Brain (organoid and tissue), 16 donors: ENCODE measurements at places on chromosomes 12 and 14.

DNA sequence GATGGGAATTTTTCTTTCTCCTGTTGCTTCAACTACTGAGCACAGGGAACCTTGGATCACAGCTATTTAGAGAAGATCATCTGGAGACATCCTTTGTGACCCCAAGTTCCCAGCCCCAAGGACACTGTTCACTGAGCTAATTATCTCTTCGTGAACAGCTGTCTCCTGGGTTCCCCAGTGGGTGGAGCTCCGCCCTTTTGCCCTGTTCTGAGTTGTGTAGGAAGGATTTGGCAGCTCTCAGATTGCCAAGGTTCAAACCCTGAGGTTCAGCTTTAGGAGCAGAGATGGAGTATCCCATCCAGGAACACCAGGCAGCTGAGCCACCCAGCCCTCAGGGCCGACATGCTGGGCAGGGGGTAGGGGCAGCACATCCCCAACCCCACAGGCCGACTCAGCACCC lies 32.0 kb downstream of the NGB start:
- no peak for DNase-seq

DNA sequence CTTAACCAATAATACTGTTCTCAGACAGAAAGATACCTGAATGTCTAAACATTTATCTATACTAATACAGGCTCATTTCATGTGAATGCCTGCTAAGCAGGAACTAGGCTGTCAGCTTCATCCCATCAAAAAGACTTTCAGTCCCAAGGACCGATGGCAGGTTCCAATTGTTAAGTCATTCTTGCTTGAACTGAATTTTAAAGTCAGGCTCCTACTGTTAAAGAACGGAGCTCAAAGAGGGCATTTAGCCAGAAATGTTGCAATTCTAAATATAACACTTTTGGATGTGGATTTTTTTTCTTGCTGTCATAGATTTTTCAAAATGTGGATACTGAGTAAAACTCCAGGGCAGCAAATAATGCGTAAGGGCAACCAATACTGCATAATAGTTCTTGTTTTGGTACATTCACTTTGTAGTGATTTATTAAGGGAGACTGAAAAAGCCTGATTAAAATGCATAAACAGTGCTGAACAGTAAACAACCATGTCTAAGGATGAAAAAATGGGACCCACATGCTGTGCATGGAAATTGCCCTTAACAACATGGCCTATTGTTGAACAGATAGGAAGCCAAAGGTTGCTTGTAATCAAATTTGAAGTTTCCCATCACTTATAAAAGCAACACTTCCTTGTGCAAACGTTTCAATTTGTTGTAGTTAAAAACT lies 38.6 kb upstream of the DBX2 start:
- DNase-seq, result peak; percentile 70

- DNase-seq, result no peak
These were observed 31.1 kb upstream of the MAP1LC3B2 start for GRCh38 chr12:116528065-116528464.

DNA sequence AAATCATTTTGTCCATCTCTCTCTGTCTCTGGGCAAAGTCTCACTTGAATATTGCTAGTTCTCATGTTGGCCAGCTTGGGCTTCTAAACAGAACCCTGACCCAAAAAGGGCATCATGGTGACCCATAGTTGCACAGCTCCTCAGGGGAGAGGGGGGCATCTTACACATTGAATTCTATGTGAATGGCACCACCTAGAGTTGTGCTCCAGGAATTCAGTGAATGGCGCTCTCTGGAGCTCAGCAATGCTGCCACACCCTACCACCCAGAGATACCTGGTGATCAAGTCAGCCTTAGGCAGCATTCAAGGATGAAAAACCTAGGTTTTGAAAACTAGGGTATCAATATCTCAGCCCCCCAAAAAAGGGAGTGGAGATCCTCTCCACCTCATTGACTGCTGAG lies 50.6 kb downstream of the SMUG1 start:
- no peak for DNase-seq

- DNase-seq, result peak; percentile 56
These were observed 167.2 kb upstream of the GSC start for GRCh38 chr14:94936901-94937685.

GRCh38 chr12:10305411-10305810 lies 2.3 kb upstream of the KLRD1 start:
- no peak for DNase-seq

DNA sequence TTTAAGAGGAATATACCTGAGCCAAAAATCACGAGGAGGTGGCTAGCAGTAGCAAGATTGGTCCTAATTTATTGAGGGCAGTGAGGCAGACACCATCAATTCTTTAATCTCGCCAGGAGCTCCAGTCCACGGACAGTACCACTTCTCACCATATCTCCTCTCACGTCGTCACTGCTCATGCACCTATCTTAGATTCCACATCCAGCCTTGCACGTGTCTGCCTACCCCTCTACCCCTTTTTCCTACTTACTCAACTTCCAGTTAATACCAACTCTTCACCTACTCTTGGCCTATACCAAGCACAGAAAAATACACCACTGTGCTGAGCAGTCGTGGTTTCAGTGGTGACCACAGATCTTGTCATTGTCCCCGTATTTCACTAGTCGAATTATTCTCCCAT lies 246.1 kb downstream of the DPF3 start:
- DNase-seq, result no peak

- no peak for DNase-seq
These were observed 479.7 kb downstream of the AACS start for GRCh38 chr12:125544960-125545359.

DNA sequence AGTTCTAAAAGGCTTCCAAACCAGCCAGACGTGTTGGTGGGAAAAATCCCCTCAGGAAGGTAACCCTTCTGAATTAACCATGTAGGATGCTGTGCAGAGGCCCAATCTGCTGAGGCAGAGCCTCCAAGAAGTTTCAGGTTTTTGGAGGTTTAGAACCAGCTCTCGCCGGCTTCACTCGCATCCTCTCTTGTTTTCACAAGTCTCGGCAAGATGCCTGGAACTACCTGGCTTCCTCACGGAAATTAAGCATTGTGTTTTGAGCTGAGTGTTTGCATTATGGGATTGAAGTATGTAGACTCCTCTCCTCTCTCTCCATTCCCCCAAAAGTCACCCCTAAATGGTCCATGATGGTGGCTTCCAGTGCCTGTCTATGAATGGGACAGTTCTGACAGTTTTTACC lies 20.6 kb downstream of the LTBP2 start:
- no peak for DNase-seq

DNA sequence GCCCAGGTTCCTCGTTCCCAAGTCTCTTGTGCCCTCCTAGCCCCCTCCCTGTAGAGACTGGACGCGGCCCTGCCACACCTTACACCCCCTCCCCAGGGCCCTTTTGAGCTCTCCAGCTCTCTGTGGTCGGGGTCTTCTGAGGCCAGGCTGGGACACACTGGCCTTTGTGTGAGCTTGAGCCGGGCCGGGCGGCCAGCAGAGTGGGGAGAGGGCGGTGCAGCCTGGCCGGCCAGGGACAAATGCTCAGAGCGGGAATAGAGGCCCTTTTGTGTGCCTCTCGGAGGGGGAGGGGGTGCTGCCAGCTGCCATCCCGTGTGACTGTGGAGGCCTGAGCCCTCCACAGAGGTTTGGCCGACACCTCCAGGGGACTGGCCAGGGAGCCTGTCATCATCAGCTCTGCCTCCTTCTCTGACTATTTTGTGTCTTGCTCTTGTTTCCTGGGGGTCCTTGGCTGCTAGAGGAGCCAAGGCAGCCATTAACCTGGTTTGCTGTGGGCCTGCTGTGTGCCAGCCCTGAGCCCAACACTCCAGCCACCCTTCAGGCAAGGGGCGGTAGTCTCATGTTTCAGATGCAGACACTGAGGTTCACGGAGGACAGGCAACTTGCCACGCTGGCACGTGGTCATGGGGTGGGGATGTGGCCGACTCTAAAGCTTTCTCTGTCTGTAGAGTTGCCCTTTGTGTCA lies 13.6 kb downstream of the FAM222A start:
- DNase-seq, result peak; percentile 70

DNA sequence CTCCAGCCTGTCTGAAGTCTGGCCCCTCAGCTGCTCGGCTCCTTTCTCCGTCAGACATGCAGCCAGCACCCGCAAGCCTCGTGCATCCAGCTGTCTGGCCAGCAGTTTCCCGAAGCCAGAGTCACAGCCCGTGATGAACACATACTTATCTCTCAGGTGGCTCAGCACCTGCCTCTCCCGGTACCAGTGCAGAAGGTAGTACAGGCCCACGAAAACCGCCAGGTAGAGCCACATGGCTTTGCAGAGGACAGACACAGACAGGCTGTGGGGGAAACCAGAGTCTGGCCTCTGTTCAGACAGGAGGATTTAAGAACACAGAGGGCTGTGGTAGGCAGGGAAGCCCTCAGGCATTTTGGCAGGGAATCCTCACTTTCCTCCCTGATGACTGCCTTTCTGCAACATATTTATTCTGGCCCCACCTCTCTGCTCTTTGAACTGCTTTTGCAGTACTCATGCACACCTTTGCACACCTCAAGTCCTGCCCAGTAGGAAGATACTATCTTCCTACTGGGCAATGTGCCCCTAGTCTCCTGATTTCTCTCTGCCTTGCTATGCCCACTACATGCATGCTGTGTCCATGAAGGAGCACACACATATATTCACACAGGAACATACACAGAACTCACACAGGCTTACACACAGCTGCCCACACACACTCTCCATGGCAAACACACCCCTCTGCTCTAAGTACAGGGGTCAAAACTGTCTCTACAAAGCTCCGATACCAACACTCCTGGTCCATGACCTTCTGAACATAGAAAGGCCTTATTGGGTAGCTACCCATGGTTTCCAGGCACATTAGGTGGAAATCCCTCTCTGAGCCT lies at the start of gene RDH16:
RDH16 (minus strand) TSS at position 380 of the 824 bp plus-strand sequence; CDS start at position 234, 146 bp downstream.
- no peak for DNase-seq

GRCh38 chr14:92687681-92688433 lies 60.6 kb downstream of the LGMN start:
- DNase-seq, result peak; percentile 56

DNA sequence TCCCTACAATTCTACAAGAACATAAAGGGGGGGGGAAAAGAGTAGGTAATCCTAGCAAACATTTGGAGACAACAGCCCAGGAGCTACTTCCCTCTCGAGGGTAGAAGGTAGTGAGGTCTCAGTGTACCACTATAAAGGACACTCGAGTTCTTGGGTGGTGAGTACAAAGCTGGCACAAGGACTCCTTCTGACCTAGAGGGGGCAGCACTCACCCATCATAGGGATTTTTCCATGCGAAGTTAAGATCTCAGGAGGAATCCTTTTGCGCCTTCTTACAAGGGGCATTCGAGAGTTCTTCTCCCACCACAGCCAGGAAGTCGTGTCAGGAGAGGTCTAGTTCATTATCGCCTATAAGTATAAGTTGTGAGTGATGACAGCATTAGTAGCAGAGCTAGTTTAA lies 200.2 kb upstream of the RBM19 start:
- peak; percentile 36 for DNase-seq

GRCh38 chr14:23478109-23478759 lies 8.7 kb downstream of the NGDN start:
- DNase-seq, result peak; percentile 91

DNA sequence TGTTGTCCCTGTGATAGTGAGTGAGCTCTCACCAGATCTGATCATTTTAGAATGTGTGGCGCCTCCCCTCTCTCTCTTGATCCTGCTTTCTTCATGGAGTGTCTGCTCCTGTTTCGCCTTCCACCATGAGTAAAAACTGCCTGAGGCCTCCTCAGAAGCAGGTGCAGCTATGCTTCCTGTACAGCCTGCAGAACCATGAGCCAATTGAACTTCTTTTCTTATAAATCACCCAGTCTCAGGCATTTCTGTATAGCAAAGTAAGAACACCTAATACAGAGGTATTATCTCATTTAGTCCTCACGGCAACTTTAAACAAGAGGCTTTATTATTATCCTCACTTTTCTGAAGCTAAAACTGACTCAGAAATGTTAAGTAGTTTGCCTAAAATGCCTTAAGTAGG lies 81.3 kb upstream of the BTG1 start:
- no peak for DNase-seq
